ENCODE measurements at places on chromosomes 2 and 18.

DNA sequence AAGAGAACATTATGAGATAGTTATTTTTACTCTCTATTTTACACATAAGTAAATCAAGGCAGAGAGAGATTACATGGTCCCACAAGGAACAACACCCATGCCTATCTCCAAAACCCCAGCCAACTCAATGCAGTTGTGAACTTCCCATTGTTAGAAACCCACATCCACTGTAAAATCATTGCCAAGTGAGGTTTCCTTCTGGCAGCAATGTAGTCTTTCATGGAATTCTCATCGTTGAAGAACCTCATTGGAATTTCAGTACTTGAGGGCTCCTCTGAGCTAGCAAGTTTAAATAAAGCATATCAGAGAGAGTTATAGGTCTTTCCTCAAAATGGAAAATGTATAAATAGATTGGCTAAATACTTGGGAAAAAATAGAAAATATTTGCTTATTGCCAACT is 105.2 kb downstream of the RAD51AP2 start:
- no peak for DNase-seq

- DNase-seq, result peak; percentile 97
Observed at GRCh38 chr2:133434959-133435668, 133.1 kb downstream of the NCKAP5 start.

GRCh38 chr18:13448335-13448795 is 229.8 kb downstream of the LDLRAD4 start:
- DNase-seq, result no peak

GRCh38 chr18:2168022-2168421 is 403.3 kb downstream of the METTL4 start:
- no peak for DNase-seq

DNA sequence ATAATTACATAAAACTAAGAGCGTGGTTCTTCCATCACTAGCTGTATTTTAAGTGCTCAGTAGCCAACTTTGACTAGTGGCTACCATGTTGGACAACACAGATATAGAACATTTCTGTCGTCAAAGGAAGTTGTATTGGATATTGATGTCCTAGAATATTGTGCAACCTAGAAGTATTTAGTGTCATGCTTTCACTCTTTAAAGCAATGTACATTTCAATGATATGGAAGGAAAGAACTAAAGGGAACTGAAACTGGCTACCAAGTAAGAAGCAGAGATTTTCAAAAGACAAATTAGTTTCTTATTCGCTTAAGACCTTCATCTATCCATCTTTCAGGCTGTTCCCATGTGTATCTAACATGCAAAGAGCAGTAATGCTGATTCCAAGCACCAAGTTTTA is 85.4 kb upstream of the EML6 start:
- DNase-seq, result no peak

DNA sequence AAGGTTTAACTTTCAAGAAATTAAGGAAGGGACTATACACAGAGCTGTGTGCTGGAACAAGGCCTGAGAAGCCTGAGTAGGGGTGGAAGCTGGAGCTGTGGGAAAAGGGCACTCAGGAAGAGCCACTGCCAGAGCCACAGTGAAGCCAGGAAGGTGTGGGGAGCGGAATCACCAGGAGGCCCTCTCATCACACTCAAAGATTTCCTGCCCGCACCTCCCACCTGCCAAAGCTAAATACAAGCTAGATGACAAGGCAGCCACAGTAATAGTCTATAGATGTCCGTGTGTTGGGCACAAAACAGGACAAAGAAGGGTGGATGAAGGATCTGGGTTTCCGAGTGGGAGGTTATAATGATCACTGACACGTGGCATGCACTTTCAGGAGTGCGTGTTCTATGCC is 126.0 kb downstream of the ZNF532 start:
- DNase-seq, result no peak

Measured in Caki2 (cell line).